Head of caudate nucleus (tissue), 42 donors: ENCODE measurements at places on chromosomes 1 and 21.

- DNase-seq, result no peak
Measured at GRCh38 chr1:96926176-96926575, 204.6 kb downstream of the PTBP2 start.

DNA sequence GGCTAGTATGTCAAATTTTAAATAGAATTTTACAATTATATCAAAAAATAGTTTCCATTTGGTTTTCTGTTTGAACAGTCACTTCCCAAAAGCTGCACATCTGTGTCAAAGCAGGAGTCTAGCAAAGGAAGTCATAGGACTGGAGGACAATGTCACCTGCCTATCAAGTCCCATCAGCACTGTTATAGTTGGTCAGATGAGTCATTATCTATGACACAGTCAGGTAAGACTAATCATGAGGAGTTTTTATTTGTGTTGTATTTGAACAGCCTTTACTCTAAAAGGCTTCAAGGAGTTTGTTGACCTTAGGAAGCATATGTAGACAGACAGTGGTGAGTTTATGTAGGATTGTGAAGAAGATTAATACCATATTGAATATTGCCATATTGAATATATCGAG lies 74.2 kb upstream of the QSOX1 start:
- DNase-seq, result no peak

DNA sequence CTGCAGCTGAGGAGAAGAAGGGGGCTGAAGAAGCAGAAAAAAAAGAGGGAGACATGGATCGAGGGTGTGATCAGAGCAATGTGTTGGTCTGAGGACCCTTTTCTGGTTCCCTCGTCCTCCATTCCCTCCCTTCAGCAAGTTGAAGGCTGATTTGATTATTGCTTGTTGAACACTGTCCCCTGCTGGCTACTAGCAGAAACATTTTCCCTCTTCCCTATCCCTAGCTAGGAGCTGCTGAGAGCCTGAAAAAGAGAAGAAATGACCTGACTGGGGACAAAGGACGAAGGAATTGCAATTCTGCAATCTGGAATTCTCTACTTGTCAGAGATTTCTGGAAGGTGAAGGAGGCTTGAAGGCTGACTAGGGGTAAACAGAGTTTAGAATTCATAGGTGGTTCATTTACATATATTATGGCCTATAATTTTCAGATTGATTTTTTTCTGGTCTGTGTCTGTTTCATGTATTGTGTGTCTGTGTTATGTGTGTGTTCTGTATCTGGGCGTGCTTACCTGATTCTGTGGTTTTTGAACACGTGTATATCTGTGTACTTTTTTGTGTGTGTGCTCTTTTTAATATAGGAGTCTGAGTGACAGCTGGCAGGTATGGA lies 9.8 kb downstream of the NHLH1 start:
- DNase-seq, result peak; percentile 53

GRCh38 chr1:60657926-60658325 lies 424.4 kb upstream of the NFIA start:
- peak; percentile 45 for DNase-seq

GRCh38 chr1:191851799-191852595 lies 306.3 kb upstream of the RGS18 start:
- no peak for DNase-seq

DNA sequence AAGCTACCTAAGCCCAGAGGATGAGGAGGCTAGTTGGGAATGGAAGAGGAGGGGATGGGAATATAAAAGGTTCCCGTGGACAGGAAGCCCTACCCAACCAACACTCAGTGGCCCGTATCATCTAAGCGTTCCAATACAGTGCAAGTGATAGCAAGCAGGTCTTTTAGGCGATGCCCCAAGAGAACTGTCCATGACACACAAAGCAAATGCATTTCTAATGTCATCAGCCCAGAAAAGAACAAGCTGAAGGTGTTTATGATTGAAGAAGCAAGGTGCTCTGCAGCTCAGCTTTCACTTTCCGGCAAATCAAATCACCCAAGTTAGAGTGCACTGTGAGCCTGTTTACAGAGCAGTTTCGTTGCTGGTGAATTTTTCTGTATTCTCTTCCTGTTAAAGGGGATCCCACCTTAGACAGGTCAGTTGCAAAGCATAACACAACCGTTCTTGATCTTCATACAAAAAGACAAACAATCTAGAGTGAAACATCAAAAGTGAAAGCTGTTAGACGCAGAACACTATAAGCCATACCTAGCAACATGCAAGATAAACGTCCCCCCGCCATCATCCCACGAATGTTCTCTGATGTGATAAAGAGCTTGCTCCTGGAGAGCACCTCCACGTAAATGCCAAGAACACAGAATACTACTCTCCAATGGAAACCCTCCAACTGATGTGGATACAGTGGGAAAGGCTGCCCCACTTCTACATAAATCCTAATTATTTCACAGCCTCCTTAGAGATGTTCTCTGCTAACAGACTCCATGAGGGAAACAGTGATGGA lies 54.0 kb downstream of the PGBD5 start:
- DNase-seq, result no peak

DNA sequence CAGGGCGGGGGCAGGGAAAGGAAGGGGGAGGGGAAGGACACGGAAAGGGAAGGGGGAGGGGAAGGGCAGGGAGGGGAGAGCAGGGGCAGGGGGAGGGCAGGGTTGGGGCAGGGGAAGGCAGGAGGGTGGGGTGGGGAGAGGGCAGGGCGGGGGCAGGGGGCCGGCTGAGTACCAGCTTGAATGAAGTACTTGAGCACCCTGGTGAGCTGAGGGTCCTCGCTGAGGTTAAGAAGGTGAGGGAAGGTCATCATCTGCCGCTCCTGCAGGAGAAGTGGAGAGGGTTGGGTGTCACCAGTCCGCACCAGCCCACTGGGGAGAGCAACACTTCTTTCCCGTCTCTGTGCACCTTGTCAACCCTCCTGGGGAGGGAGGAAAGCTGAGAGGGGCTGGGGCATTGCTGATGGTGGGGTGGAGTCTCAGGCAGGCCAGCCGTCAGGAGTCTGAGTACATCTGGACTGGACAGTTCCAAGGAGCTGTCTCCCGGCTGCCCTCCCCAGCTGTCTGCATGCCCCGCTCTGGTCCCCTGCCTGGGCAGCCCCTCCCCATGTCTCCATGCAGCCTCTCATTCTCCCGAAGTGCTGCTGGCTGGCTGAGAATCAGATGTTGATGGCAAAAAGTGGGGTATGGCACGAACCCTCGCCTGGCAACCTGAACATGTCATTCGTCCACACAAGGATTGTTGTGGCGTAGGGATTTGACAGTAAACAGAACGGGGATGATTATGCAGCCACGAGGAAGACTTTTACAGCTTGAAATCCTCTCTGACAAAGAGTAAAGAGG lies 70.0 kb downstream of the SCCPDH start:
- DNase-seq, result no peak

DNA sequence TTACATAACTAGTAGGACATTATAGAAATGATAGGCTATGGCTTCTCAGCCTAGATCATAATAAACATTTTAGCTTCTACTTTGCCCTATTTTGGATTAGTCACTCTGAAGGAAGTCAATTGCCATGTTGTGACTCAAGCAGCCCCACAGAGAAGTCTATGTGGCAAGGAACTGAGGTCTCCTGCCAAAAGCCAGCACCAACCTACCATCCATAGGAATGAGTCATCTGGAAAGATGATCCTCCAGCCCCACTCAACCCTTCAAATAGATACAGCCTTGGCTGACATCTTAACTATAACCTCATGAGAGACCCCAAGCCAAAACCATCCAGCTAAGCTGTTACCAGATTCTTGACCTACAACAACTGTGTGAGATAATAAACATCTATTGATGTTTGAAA lies 76.3 kb upstream of the BEND5 start:
- DNase-seq, result no peak

- DNase-seq, result no peak
Measured at GRCh38 chr1:53984726-53985125, 33.3 kb downstream of the LDLRAD1 start.

DNA sequence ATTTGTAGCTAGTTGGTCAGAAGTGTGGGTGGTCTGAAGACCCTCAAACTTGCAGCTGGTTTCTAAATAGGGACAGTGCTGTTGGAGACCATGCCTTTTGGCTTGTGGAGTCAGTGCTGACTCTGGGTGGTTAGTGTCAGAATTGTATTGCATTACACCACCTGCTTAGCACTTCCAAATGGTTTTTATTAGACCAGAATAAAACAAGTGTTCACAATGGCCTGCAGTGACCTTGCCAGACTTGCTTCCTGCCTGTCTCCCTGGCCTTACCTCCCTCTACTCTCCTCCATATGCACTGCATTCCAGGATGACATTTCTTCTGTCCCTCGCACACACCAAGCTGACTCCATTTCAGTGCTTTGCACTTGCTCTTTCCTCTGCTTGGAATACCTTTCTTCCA lies 72.7 kb upstream of the CNIH3 start:
- no peak for DNase-seq

DNA sequence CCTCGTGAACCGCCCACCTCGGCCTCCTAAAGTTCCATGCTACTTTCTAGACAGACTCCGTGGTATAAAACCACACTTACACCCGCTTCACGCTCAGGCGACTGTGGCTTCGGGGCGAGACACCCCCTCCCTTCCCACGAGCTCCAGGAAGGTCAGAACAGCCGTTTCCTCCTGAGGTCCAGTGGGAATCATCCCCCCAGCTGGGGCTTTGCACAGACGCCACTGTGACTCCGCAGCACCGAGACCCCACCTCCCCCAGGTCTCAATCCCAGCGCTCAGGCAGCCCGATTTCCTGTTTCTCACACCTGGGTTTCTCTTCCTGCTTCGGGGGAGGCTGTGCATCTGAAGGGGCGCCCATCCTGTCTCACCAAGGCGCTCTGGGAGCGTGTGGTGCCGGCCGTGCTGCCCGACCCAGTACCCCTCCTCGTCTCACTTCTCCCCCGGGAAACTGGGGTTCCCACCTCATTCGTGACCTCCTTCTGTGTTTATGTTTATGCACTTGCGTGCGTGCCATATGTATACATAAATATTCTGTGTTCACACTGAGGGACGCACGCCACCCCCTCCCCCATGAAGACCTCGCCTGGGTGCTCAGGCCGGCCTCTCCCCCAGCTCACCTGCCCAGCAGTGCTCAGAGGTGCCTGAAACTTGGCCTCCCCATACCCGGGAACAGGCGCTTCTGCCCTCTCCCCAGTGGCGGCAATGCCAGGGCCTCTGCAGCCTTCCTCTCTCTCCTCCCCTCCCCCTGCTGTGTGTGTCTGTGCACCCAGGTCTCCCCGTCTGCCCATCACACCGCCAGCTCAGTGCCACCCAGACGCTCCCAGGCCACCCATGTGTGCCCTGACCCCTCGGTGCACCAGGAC lies 14.6 kb downstream of the SLC35E2B start:
- DNase-seq, result no peak

DNA sequence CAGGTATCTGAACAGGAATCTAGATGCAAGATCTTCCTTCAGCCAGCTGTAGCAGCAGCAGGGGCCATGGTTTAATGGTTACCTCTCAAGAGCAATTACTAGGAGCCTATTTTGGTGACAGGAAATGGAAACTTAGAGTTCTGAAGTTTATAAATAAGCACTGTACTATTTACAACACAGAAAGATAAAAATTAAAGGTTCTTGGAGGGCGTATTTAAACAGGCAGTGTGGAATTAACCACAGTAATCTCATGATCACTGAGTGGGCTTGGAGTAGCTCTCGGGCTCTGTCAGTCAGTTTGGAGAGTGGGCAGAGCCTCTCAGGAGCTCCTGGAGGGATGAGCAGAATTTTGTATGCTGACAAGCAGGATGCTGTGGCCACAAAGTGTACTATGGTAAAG lies 10.2 kb upstream of the FCRL5 start:
- no peak for DNase-seq

DNA sequence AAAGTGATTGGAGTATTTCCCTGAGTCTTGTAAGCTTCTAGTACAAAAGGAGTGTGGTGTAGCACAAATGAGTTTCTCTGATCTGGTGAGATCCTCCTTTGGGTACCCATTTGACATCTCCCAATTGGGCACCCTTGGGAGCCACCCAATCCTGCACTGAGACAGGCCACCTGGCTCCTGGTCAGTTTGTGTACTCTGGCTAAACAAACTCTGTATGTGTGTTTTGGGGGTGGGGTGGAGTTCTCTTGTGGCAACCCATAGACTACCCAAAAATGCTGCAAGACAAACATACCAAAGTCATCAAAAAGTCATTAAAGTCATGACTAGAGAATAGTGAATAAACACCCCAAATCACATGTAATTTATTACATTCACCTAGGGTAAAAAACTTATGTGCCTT lies 8.4 kb upstream of the HIVEP3 start:
- no peak for DNase-seq

DNA sequence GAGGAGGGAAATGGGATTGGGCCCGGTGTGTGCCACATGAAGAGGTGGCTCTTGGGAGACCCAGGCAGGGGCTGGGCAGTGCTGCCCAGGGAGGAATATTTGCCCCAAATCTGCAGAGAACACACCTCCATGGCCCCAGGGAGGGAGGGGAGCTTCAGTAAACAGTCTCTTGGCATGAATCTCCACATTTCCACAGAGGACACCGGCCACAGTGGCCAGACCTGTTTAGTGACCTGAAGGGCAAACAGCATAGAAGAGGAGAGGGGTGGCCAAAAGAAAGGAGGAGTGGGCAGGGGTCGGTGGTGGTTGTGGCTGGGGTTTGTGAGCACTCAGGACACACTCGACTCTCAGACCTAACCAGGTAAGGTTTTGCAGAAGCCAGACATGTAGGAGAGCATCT lies 54.0 kb upstream of the IFFO2 start:
- DNase-seq, result no peak

- peak; percentile 54 for DNase-seq
Measured at GRCh38 chr1:110548381-110548780, 29.4 kb upstream of the KCNA10 start.
